ENCODE measurements at places on chromosomes 5 and 9.
A peak's percentile ranks its signal among the peaks of the same experiment; 100 is the strongest.

- DNase-seq = no peak
These were observed 8.1 kb upstream of the OMD start for GRCh38 chr9:92432350-92432749.

DNA sequence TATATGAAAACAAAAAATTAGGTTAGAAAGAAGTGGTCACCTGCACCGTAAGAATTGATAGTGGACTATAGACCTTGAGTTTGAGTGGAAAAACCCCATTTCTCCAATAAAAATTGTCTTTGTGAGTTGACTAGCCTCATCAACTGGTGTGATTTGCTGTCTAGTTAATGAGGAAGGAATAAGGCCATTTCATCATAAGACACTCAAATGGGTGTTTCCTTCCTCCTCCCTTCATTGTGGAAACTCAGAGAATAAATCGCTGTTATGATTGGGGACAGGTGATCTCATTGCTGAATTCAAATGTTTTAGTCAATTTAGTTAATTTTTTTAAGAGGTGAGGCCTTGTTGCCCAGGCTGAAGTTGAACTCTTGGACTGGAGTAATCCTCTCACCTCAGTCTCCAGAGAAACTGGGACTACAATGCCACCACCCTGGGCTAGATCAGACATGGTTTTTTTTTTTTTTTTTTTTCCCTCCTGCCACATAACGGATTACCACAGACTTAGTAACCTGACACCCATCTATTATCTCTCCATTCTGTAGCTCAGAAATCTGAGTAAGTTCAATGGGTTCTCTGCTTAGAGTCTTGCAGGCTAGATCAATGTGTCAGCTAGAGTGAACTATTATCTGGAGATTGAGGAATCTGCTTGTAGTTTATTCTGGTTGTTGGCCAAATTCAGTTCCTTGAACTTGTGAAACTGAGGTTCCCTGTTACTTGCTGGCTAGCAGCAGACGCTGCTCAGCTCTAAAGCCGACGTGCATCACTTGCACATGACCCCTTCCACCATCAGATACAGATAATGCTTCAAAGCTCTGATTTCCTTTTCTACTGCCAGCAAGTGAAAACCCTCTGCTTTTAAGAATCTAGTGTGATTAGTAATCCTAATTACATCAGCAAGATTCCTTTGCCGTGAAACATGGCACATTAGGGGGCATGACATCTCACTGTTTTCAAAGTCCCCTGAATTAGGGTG lies 663.8 kb upstream of the CDH9 start:
- DNase-seq = no peak

GRCh38 chr5:53343187-53343586 lies 137.2 kb upstream of the FST start:
- DNase-seq = no peak

DNA sequence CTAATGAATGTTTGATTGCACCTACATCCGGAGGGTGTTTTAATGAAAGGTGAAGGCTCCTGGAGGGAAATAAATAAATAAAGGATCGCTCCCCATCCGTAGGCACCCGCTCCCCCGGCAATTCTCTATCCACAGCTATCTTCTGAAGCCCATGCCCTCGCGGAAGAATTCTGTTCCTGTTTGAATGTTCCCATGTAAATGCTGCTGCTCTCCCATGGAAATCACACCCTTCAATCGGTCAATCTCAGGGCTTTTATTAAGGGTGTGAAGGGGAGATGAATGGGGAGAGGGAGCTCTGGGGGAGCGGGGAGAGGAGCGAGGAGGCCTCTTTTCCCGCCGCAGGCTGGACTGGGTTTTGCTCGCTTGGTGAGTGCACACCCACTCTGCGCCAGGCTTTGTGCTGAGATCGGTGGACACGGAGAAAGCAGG lies 21.1 kb upstream of the ARAP3 start:
- no peak for DNase-seq

- DNase-seq = no peak
These were observed 69.3 kb downstream of the DAPK1 start for GRCh38 chr9:87567001-87567400.

DNA sequence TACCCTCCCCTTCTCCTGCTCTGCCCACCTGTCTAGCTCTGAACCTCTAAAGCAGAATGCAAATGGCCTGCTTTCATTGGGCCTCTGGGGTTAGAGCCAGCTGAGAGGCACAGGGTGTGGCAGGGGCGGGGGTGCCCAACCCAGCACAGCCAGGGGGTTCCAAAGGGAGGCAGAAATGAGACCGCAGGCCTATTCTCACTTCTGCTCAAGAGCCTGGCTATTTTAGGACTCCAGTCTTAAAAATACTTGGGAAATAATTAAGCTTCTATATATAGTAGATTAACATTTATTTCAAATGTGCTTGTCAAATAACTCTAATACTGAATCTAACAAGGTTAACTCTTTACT lies 5.7 kb downstream of the QSOX2 start:
- DNase-seq = no peak

DNA sequence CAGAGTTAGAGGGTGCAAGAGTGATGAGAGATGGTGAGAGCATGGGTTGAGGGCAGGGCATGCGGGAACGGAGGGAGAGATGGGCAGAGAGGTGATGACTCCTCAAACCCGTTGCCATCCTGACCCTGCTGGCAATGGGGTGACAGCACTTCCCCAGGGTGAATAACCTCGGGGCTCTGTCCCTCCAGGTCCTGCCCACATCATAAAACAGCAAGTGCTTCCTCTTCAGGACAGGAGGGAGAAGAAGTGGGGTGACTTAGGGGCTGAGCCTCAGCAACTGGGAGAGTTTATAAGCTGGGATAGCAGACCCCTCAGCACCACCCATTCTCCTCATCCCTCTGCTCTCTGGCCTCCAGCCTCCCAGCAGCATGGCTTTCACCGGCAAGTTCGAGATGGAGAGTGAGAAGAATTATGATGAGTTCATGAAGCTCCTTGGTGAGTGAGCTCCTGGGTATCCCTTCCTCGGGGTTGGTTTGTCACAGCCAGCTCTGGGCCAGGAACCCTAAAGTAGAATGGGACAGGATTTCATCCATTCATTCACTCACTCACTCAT lies at the start of gene FABP6:
TSS of gene FABP6 (plus strand) at position 317 of the 553 bp plus-strand sequence. CDS start at position 369, 52 bp downstream.
- DNase-seq = no peak

GRCh38 chr5:111961862-111962261 lies 204.9 kb upstream of the NREP start:
- no peak for DNase-seq

DNA sequence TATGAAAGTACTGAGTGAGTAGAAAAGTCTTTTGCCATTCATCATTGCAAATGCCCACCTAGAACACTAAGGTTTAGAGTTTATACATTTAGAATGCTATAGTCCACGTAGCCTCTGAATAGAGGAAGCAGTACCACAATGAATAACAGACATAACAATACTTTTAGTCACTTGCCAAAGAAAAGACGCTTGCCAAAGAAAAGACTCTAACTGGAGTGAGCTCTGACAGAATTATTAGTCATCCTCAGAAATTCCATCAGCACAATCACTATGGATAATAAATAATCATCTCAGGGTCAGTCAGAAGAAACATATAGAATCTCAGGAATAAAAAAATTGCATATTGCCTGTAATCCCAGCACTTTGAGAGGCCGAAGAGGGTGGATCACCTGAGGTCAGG lies 168.5 kb upstream of the TARS1 start:
- no peak for DNase-seq

- DNase-seq = no peak
These were observed 9.7 kb downstream of the IPPK start for GRCh38 chr9:92660266-92660665.

DNA sequence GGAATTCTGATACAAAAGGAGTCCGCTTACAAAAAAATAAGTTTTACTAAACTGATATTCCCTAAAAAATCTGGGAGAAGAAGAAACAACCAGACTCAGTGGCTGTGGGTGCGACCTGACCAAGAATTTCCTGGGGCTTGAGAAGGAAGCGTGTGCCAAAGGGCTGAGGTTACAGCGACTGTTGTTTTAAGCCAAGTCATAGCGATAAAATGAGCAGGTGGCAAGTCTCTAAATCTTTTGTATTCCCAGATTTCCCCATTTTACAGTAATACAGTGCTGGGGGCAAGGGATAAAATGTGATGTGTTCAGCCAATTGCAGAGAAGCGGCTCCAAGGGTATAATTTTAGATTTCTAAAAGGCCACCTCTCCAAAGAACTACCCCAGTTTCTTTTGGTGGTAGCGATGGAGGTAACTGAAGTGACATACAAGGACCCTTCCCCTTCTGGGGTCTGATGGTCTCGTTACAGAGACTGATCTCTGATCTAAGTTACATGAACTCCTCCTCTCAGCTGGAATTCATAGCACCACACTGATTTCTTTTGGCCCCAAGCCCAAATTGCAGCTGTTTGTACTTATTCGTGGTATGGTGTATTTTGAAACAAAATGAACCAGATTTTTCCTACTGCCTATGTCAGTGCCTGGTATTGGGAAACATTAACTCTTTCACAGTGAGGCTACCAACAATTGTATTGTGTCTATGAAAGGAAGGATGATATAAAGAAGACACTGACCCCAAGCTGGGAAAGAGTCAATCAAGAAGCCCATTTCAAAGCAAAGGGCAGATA lies 41.6 kb downstream of the LPAR1 start:
- no peak for DNase-seq

- no peak for DNase-seq
These were observed 777.0 kb upstream of the WWC1 start for GRCh38 chr5:167514461-167514860.

DNA sequence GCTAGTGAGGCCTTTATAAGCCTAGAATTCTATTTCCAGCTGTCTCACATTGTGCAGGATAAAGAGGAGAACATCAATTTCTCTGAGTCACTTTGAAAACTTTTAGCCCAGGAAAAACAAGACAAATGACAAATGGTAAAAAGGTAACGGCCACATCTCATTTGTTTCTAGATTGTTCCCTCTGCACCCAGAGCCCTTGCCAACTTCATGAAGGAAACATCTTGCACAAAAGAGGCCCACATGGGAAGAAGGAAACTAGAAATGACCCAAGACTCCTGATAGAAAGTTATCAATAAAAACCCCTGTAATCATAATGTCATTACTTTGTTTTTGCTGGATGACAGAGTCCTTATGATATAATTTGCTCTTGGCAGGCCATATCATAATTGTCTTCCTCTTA lies 5.3 kb downstream of the DPYSL3 start:
- no peak for DNase-seq

GRCh38 chr5:132474131-132474723 lies 16.3 kb downstream of the IRF1 start:
- DNase-seq = peak; percentile 5

GRCh38 chr9:108569624-108570023 lies 286.2 kb downstream of the ACTL7B start:
- DNase-seq = no peak

GRCh38 chr9:68609901-68610415 lies 69.3 kb upstream of the TMEM252 start:
- DNase-seq = no peak

DNA sequence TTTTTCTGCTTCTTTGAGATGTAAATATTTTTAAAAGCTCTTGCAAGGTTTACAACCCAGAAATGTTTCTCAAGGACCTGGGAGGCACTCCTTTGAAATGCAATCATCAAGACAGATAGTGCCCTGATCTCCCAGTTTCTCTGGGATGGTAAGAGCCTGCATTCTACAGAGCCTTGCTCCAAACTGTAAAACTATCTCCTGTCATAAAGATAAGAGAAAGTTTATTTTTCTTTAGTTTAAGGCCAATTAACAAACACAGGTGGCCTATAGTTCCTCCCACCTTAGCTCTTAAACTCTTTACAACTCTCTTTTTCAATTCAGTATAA lies 1231.1 kb upstream of the NUDT12 start:
- DNase-seq = no peak

GRCh38 chr9:93094658-93095204 lies 1.3 kb upstream of the CARD19 start:
- no peak for DNase-seq

DNA sequence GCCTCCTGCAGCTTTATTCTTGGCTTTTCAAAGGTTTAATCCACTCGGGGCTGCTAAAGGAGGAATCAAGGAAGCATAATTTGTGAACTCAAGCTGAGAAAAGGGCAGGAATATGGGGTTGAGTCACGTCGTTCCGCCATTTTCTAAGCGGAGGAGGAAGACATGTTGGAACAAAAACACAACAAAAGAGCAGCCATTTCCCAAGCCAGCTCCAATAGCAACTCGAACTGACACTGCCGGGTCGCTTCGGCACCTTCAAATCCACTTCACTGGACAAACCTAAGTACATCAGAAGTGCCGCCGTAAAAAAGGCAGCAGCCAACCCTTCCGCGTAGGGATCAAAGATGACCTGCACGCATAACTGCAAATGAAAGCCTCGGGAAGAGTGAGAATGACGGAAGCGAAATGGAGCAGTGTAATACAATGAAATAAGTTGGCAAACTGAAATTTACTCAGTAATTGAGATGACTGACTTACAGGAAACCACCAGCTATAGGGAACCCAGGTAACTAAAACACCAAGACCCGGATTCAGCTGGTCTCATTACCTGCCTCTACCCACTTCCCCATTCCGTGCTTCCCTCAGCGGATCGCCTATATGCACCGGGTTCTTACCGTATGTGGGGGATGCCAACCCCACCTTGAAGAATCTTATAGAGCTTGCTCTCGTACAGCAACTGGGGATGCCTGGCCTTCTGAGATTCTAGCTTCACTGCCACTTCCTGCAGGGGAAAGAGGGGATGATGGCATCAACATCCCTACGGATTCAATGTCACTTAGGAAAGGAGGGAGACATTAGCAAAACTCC lies 1.6 kb downstream of the CSNK1A1 start:
- peak; percentile 49 for DNase-seq

GRCh38 chr5:66757219-66757833 lies 161.1 kb downstream of the MAST4 start:
- DNase-seq = peak; percentile 33
